ENCODE measurements at places on chromosomes 7 and 10.

- no peak for DNase-seq
Observed at GRCh38 chr7:84447636-84448293, 253.2 kb upstream of the SEMA3A start.

- no peak for DNase-seq
Observed at GRCh38 chr10:59258890-59259289, 82.4 kb downstream of the PHYHIPL start.

- no peak for DNase-seq
Observed at GRCh38 chr7:135683609-135684008, 21.3 kb downstream of the STMP1 start.

GRCh38 chr7:35680403-35681013 is 14.4 kb downstream of the HERPUD2 start:
- no peak for DNase-seq

DNA sequence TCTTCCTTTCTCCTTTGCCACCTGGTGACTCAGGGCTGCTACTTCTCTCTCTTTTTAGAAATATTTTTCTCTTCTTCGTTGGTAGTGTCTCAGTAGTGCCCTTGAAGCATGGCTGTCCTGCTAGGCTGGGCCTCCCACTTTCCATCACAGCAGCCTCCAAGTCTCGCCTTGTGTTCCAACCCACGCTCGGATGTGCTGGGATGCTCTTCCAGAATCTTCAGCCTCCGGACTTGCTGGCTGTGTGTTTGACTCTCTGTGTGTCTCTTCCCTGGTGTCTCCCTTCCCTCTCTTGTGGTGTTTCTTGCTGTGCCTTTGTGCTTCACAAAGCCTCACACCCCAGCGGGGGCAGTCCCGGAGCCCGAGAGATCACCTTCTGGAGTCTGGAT is 100.5 kb downstream of the INPP5A start:
- no peak for DNase-seq

GRCh38 chr7:142992427-142992826 is 30.3 kb upstream of the KEL start:
- DNase-seq = no peak

DNA sequence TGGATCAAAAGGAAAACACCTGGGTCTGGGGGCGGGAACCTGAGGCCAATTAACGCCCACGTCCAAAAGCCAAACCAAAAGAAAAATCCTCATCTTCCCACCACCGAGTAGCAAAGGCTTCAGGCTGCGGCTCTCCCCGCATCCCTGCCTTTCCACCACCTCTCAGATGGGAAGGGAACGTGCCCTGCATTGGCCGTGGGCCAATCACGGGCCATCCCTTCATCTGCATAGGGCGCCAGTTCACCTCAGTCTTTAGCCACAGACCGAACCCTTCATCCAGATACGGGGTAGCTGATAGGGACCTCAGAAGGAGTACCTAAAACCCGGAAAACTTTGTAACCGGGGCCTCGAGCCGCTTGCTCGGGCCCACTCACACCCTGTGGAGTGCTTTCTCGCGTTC is 626 bp downstream of the PRPF18 start:
- DNase-seq = no peak

- DNase-seq = no peak
Observed at GRCh38 chr10:13719425-13719824, 132.7 kb downstream of the PRPF18 start.

GRCh38 chr10:89469517-89469916 is 55.1 kb downstream of the IFIT5 start:
- DNase-seq = no peak

- no peak for DNase-seq
Observed at GRCh38 chr10:45424668-45425404, 50.8 kb downstream of the ALOX5 start.
